ENCODE measurements at places on chromosomes 2 and 18.

DNA sequence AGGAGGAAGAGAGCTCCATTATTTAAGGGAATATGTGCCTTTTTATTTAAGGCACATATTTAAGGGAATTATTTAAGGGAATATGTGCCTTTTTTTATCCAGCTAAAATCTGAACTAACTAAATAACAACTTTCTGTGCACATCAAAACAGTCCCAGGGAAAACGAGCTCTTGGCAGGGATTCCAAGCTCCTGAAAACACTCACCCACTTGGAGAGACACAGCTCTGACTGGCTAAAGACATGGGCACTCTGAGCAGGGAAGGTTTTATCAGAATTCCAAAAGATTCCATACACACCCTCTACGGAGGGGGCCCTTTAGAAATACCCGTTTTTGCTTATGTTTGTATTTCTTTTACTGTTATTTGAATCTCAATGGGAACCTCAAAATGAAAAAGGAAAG is 181.0 kb downstream of the ZNF516 start:
- no peak for DNase-seq

GRCh38 chr2:213149949-213150314 is 1.5 kb downstream of the IKZF2 start:
- DNase-seq = no peak

DNA sequence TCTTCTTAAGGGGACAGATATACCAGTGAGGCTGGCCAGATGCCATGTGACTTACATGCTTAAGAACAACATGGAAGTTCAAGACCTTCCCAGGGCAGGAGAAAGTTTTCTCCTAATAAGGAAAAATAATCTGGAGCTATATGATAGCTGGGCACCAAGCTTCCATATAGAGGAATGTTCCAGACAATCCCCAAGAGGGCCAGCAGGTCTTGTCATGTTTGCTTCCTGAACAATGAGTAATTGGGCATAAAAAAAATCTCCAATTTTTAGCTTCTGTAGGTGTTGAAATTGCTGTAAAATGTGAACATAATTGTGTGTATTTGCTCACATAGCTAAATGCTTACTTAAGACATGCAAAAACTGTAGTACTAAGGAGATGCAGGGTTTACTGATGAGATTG is 809.5 kb upstream of the PIK3C3 start:
- no peak for DNase-seq

DNA sequence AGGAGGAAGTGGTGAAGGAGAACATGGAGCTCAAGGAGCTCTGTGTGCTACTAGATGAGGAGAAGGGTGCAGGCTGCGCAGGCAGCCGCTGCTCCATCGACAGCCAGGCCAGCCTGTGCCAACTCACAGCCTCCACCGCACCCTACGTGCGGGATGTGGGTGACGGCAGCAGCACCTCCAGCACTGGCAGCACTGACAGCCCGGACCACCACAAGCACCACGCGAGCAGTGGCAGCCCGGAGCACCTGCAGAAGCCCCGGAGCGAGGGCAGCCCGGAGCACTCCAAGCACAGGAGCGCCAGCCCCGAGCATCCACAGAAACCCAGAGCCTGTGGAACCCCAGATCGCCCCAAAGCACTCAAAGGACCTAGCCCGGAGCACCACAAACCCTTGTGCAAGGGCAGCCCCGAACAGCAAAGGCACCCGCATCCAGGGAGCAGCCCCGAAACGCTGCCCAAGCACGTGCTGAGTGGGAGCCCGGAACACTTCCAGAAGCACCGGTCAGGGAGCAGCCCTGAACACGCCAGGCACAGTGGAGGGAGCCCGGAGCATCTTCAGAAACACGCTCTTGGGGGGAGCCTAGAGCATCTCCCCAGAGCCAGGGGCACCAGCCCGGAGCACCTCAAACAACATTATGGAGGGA is 9.0 kb downstream of the CCDC85A start:
- no peak for DNase-seq

DNA sequence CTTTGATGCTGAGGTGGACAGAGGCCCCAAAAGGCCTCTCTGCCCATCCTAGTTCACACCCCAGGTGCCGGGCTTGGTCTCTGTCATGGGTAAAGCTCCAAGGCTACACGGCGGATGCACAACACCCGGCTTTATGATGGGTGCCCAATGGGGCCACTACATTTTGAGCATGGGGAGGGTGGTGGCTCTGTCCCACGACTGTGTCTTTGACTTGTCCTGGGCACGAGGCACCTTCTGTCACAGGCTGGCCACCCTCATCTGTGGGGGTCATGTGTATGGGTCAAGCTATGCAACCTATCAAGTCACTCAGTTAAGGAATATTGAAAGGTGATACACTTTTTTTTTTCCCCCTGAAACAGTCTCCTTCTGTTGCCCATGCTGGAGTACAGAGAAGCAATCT is 63.7 kb downstream of the EDAR start:
- DNase-seq = no peak

DNA sequence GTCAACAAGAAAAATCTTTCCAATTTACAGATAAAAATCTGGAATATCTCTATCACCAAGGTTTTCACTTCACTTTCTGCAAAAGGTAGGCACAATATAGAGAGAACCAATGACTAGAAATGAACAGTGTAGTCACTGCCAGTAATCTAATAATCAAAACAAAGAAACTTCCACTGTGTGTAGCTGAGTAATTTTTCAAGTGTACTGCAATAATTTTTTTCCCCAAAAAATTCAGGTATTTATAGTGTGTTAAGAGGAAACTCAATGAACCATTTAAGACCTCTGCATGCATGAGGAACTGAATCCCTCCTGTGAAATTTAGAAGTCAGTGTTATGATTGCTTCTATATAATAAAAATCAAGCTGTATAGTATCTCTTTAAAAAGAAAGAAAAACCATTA is 121.8 kb downstream of the MEMO1 start:
- no peak for DNase-seq

DNA sequence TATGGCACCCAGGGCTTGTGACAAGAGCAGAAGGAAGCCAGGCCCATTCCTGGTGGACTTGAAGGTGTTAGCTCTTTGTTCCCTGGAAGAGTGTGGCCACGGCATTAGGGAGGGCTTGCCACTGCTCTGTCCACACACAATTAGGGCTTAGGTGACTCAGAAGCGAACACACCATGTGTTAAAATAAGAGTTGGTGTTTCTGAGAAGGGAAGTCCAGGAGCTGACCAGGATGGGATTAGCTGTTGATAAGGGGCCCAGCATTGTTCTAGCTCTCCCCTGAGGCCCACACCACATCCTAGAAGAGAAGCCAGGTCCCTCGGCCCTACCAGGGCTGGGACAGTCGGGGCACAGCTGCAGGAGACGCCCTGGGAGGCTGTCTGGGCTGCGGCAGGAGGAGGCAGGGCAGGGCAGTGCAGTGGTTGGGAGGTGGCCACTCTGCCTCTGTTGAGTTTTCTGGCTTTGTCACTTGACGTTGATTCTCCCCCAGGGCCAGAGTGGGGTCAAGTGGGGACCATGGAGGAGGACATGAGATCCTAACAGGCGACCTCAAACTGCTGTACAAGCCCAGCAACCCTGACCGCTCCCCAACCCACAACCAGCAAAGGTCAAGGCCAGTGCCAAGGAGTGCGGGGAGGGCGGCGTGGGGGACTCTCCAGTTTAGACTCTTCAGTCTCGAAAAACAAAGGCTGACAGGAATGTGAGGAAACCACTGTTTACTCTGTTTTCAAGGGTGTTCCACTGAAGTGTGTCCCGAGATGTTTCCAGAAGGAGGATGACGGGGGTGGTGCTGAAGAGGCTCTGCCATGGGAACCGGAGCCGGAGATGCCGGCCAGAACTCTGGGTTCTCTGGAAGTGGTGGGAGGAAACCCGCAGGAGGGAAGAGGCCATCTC is 16.8 kb downstream of the GNLY start:
- DNase-seq = no peak

- no peak for DNase-seq
Measured at GRCh38 chr2:212398316-212398715, 140.3 kb downstream of the ERBB4 start.

DNA sequence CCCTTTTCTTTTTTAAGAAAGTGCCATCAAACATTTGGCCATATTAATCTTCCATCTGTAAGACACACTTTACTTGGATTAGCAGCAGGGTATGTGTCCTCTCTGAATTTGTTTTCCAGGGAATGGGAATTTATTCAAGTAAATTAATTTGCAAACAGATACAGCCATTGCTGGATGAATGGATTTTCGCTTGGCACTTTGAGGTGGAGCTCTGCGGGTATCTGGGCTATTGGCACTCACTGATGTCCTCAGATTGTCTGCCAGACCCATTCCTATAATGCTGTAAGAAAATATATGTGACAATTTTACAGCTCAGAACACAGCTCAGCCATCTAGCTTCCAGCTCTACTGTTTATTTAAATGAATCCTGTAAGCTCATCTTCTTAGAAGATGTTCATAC is 201.2 kb upstream of the CDH20 start:
- DNase-seq = no peak

GRCh38 chr2:241801611-241802420 is 7.2 kb upstream of the NEU4 start:
- no peak for DNase-seq

- DNase-seq = no peak
Measured at GRCh38 chr2:241373446-241373845, 17.4 kb downstream of the FARP2 start.

DNA sequence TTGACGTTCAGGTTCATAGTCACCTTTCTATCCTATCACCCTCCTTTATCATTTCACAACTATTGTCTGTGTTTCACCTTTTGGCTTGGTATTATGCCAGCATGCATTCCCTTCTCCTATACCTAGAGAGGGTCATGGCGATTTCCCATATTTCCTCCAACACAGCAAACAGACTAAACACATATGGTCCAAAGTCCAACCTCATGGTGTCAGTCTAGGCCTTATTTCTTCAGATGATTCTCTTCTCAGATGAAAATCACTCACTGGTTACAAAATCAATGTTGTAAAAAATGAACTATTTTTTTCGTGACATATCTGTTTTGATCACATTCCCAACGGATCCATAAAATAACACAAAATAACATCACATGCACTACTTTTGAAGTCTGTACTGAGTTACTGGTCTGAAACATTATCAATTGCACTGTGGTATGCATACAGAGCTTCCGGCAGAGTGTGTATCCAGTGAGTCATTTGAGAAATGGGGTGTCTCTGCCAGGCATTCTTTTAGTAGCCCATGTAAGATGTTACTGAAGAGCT is 204.8 kb upstream of the GALNT5 start:
- DNase-seq = no peak

GRCh38 chr2:222399038-222399783 is 25.1 kb upstream of the SGPP2 start:
- DNase-seq = no peak

DNA sequence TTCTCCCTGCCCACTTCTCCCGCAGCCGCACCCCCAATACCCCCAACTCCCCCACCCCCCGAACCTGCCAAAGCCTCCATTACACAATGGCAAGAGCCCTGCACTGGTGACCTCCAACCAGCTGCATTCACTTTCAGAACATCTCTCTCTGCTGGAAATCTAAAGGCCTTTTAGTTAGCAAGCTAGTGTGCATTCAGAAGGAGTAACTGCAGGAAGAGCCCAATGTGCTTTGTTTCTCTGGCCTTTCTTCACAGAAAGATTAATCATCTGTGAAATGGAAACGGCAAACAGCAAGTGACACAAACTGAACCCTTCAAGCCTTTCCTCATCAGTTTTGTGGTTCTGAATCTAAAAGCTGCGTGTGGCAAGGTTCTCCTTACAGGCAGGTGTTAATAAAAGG is 124.2 kb downstream of the OLA1 start:
- DNase-seq = no peak

DNA sequence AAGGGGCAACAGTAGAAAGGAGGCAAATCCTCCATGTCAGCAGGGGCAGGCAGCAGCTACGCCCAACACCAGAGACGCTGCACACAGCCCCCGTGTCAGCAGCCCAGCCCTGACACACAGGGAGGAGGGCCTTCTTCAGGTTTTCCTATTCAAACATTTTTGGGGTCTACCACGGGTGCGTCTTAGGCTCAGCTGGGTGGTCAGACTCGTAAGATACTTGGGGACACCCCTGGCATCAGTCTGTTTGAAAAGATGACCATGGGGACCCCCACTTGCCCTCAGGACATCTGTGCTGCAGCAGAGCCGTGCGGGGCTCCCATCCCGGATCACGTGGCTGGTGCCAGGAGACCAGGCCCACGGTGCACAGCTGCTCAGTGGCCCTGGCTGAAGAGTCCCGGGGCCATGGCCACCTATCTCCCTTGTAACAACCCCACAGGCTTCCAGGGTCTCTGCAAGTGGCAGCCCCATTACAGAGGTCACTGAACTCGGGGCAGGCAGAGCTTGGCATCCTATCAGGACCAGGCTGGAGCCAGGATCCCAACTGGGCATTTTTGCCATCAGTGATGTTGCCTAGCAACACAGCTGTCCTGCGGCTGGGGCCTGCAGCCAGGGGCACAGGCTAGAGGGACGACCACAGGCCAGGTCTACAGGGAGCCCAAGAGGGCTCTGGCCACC is 82.5 kb downstream of the EDAR start:
- no peak for DNase-seq

DNA sequence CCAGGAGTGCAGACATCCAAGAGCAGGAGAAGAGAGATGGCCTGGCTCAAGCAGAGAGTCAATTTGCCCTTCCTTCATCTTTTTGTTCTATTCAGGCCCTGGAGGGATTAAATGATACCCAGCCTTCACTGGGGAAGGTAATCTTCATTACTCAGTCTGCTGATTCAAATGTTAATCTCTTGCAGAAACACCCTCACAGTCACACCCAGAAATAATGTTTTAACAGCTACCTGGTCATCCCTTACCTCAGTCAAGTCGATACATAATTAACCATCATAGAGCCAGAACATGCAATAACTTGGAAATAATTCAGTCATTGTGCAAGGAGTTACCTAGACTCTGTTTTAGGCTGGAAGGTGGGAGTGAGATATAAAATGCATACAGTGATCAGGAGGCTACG is 163.7 kb upstream of the TNP1 start:
- DNase-seq = no peak

Measured in stimulated activated CD8-positive, alpha-beta memory T cell treated with anti-CD3 and anti-CD28 coated beads, Interleukin-15, amount 100 ng/mL, for 24 hours (primary cell).